AML-193 (cell line): ENCODE measurements at places on chromosomes 5 and 9.
A peak's percentile ranks its signal among the peaks of the same experiment; 100 is the strongest.

DNA sequence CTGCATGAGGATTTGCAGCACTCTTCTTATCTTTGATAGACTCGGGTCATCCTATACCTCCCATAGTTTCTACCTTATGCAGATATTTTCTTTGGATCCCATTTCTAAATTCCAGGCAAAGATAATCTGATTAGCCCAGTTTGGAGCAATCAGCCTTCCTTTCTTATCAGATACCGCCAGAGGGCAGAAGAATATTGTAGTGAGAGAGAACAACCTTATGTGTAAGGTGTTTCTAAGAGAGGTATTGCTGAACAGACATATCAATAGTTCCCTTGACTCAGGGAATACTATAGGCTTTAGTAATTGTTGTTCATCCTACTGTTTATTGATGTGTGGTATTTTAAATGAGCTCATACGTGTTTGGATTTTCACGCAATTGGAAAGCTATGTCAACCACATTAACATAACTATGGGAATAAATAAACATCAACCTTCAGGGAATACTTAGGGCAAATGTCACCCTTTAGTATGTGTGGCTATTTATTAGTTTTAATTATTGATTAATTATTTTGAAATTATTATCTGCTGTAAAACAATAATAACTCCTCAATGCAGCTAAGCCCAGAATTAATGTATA is 1435.2 kb upstream of the CDH9 start:
- no peak for DNase-seq

DNA sequence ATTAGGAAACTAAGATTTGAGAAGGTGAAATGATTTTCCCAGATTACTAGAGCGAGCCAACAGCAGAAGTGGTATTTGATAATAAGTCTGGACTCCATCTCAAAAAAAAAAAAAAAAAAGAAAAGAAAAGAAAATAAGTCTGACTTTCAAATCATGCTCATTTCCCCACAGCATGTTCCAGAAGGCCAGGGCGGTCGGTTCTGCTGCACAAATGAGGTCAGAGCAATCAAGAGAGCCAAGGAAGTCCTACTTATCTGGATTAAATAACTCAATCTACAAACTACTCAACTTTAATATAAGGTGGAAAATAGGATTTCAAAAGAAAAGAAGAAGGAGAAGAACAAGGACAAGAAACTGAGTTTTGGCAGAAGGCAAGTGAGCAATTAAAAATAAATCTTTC is 130.4 kb upstream of the RASA1 start:
- DNase-seq = no peak

DNA sequence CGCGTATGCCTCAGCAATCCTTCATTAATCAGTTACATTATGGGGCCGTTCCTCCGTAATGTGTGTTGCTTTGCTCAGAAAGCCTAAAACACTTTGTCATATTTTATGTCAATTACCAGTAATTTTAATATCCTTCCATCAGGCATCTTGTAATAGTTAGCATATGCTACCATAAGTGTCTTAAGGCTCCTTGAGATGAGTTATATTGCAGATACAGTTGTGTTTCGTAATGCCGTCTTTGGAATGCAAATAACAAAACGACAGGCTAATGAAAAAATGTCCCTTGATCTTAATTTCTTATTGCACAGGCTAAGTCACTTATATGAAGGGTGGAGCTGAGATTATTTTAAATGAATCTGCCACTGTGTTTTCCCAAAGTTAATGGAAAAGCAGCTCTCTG is 50.5 kb downstream of the TBCA start:
- no peak for DNase-seq

DNA sequence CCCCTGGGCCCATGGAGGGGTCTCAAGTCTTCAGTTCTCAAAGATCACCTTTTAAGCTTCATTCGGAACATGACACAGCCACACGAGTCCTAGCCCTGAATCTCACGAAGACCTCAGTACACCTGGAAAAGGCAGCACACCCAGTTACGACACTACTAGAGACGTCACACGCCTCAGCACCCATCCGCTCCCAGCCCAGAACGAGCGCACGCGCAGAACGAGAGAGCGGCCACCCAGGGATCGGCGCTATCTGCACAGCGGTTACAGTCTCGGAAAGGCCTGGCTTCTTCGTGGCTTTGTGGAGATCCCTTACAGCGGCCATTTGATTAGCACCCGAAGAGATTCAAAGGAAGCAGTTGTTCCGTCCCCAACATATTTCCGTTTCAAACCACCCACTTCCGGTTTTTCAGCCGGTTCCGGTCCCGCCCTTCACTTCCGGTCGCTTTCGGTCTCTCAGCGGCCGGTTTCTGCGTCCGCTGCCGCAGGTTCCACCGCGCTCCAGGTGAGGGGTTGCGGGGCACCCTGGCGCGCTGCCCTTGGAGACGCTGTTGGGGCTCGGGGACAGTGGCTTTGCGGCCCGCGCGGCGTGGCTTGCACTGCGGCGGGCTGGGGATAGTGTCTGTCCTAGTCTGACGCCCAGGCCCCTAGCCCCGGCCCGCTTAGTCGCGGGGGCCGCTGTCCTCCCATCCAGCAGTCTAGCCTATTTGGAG is at the start of gene UBLCP1:
Gene UBLCP1 (plus strand): TSS at position 432 of the 710 bp plus-strand sequence. CDS start 5,626 bp downstream, outside the sequence.
- DNase-seq = peak; percentile 83

- DNase-seq = no peak
Observed at GRCh38 chr9:135136991-135137832, 49.7 kb downstream of the OLFM1 start.

- no peak for DNase-seq
Observed at GRCh38 chr9:5430912-5431311, 6.8 kb downstream of the PLGRKT start.

GRCh38 chr5:24623031-24623430 is 21.7 kb downstream of the CDH10 start:
- DNase-seq = no peak

DNA sequence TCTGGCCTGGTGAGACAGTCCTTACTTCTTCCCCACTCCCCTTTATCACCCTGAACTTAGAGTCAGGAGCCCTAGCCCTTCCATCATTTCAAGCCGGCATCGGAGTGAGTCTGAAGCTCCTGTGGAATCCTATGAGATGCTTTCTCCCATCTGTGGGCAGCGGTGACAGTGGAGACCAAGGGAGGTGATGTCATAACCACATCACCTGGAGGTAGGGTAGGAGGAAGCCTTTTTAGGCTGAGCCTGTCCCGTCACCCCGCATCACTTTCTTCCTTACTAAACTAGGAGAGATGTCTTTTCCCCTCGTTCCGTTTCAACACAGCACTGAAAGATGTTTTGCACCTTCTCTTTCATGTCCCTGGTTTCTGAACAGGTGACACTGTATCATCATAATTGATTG is 124.1 kb upstream of the WWC1 start:
- DNase-seq = no peak

- DNase-seq = no peak
Observed at GRCh38 chr5:82422001-82422740, 144.0 kb upstream of the RPS23 start.

DNA sequence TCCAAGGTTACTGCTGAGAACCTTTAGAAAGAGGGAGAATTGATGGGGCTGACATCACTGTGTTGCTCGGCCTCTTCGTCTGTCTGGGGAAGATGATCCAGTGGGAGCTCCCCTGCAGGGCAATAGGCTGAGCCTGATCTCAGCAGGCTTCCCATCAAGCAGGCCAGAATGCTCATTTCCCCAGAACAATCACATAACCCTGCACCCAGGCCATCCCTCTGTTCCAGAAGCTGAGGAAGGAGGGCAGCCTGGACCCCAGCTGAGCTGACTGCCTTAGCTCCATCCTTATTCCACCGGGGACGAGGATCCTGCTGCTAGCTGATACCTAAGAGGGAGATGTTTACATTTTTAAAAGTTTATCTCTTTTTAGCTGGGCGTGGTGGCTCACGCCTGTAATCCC is 11.6 kb upstream of the CDC23 start:
- DNase-seq = no peak

- no peak for DNase-seq
Observed at GRCh38 chr9:104448036-104448435, 56.0 kb upstream of the OR13F1 start.

- no peak for DNase-seq
Observed at GRCh38 chr5:79843450-79844388, 147.3 kb downstream of the MTX3 start.

- no peak for DNase-seq
Observed at GRCh38 chr9:113536166-113536482, 72.6 kb downstream of the RGS3 start.

GRCh38 chr9:132210472-132211145 is 48.8 kb downstream of the NTNG2 start:
- no peak for DNase-seq

- no peak for DNase-seq
Observed at GRCh38 chr5:32360906-32361305, 48.2 kb upstream of the MTMR12 start.

- DNase-seq = no peak
Observed at GRCh38 chr9:2378266-2378665, 243.3 kb upstream of the VLDLR start.

DNA sequence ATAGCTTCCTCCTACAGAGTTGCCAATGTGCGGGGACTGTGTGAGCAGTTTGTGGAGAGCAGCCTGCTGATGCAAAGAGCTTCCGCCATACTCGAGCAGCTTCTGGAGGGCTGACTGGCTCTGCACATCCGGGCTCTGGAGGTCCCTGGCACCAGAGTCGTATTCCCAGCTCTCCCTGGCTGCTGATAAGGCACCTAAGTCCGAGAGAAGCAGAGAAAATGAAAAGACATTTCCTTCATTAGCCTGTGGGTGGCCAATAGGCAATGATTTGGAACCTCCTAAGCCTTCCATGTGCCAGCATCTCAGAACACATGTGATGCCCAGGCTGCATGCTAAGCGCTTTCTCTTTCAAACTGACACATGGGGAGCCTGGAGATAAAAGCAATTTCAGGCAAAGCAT is 94.3 kb downstream of the TSSK1B start:
- no peak for DNase-seq

DNA sequence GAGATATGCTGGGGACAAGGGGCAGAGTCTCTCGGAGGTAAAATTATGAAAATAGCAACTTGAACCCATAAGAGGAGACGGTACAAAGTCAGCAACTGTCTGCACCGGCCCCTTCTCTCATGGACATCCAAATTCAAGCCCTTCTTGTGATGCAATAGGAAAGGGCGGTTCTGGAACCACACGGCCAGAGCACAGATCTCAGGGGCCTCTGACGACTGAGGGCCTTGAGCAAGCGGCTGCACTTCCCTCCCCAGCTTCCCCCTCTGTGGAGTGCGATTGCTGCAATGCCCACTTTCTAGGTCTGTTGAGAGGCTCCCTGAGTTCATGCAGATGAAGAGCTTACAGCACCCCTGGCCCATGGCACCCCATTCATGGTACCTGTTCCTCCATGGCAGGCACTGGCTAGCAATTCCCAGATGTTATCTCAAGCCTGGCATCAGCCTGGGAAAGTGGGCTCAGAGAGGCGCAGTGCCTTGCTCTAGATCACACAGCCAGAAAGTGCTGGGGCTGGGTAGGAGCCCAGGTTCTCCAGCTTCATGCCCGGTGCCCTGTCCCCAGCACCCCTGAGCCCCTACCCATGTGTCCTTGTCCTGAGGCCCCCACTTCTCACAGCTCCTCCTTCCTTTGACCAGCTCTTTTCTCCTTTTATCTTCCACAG is 17.7 kb upstream of the CPLX2 start:
- DNase-seq = peak; percentile 93

- no peak for DNase-seq
Observed at GRCh38 chr5:102886586-102886985, 131.5 kb downstream of the PAM start.

GRCh38 chr9:101495810-101496209 is 37.8 kb upstream of the RNF20 start:
- DNase-seq = no peak

- no peak for DNase-seq
Observed at GRCh38 chr5:76622973-76623596, at the start of gene F2RL2. F2RL2 (minus strand) TSS chr5:76623403; CDS start chr5:76623230, 173 bp downstream.

- no peak for DNase-seq
Observed at GRCh38 chr5:114467729-114468128, 105.9 kb downstream of the KCNN2 start.

- DNase-seq = no peak
Observed at GRCh38 chr5:180472269-180472668, 21.9 kb upstream of the CNOT6 start.

DNA sequence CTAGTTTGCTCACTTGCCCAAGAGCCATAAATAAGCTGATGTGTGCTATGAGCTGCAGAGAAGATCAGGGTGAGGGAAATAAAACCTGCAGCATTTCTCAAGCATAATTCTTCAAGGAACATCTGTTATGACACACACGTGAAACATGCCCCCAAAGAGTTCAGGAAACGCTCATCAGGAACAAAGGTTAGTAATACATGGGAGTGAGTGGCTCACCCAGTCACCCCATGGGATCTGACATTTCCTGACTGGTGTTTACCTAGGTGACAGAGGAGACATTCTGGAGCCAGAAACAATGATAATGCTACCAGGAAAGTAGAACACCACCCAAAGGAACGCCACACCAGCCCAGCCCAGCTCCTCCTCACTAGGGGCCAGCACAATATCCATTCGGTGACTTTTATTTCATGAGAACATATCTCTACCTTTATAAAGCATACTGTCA is 66.0 kb downstream of the FRMD3 start:
- DNase-seq = no peak

- no peak for DNase-seq
Observed at GRCh38 chr5:144864118-144864517, 693.4 kb downstream of the KCTD16 start.

DNA sequence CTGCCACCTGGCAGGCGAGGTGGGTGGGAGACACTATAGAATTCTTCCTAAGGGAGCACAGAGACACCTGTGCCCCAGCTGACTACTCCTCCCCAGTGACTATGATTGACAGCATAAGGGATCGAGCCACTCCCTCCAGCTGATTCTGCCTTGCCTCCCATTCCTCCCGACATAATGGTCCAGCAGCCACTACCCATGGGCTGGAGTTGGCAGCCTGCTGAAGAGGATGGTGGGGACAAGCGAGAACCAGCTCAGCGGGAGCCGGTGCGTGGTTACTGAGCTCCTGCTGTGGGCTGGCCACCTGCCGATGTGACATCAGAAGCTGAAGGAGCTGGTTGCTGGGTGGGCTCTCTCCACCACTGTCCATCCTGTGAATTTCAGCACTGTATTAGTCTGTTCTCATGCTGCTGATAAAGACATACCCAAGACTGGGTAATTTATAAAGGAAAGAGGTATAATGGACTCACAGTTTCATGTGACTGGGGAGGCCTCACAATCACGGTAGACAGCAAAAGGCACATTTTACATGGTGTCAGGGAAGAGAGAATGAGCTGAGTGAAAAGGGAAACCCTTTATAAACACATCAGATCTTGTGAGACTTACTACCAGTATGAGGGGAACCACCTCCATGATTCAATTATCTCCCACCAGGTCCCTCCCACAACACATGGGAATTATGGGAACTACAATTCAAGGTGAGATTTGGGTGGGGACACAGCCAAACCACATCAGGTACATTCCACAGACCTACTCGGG is 12.1 kb upstream of the NCS1 start:
- DNase-seq = no peak

- no peak for DNase-seq
Observed at GRCh38 chr9:109113254-109113653, 6.5 kb downstream of the TMEM245 start.

- DNase-seq = no peak
Observed at GRCh38 chr9:134518004-134518606, 123.5 kb upstream of the COL5A1 start.

DNA sequence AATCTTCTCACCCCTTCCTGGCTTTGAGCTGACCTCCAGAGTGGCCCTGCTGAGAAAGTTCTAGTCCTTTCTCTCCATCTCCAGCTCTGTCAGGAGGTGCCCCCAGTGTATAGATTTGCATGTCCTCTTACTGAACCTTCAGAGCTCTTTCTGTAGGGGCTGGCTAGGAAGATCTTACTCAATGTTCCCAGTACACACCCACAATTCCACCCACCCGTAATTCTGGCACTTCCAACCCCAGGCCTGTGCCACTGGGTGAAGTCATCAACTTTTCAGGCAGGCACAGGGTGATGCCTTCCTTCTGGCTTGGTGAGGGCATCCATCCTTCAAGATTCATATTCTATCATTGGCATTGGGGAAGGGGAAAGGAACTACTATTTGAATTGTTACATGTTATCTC is 75.9 kb downstream of the ACER2 start:
- no peak for DNase-seq
